ENCODE measurements at places on chromosomes 2 and 18. TPM values are rescaled to one million over a fixed set of nuclear protein-coding genes. Genes with fewer than 3 reads are reported as not detected.

SP140L gene
- 36.8 TPM for total RNA-seq

FAHD2B gene
- total RNA-seq: 16.6 TPM

XDH gene
- total RNA-seq: not detected

DNA sequence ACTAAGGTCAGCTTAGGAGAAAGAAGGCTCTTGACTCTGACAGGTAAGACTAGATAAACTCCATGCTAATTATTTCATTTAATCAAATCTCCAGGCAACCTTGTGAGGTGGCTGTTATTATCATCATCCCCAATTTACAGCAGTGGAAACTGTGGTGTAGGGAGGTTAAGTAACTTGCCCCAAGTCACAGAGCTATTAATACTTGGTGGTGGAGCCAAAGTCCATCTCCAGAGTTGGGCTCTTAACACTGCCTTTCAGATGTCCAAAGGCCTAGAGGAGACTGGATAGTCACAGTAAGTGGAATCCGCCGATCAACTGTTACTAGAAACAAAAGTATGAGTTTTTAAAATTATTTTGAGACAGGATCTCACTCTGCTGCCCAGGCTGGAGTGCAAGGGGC, 46.6 kb upstream of the SP3 start:
- no peak for DNase-seq

- no peak for DNase-seq
Observed at GRCh38 chr18:45291621-45292615, 323.4 kb upstream of the SLC14A2 start.

MROH2A gene
- not detected for total RNA-seq

- no peak for DNase-seq
Observed at GRCh38 chr18:58699551-58699950, 28.3 kb downstream of the MALT1 start.

DNA sequence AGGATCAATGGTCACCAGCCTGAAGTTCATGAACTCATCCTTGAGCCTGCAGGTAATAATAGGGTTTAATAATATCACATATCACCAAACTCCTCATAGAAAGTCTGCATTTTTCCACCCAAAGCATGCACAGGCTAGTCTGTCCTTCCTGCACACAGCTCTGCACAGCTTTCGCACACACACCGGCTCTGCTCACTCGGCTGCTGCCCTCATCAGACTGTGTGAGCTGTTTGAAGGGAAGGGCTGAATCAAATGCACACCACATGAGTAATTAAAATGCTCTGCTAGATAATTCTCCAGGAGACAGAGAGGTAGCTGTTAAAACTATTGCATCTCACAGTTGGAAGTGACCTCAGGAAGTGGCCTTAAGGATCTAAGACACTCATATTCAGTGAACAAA, 108.4 kb upstream of the YPEL5 start:
- DNase-seq: no peak

Data from natural killer cell treated with Interleukin-12 subunit alpha and Interleukin-12 subunit beta and Interleukin-15 and Interleukin-18, amount 100 ng/mL, for 72 hours (primary cell).